GDM1 (cell line): ENCODE measurements at places on chromosomes 12 and 14.

DNA sequence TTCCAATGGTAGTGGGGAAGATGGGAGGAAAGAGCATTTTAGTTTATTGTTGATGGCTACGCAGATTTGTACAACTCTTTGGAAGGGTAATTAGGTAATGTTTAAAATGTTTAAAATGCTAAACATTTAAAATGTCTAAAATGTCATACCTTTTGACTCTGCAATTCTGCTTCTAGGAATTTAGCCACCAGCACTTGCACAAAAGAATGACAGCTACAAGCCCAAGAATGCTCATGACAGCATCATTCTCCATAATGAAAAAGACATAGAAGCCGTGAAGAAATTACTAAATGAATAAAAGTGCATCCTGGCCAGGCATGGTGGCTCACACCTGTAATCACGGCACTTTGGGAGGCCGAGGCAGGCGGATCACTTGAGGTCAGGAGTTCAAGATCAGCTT lies 19.9 kb upstream of the DYNC1H1 start:
- DNase-seq: no peak

GRCh38 chr12:130920723-130921381 lies 32.9 kb upstream of the ADGRD1 start:
- no peak for DNase-seq

- DNase-seq: no peak
Measured at GRCh38 chr12:19261773-19262172, 132.2 kb downstream of the PLEKHA5 start.

GRCh38 chr14:61343471-61343870 lies 22.1 kb downstream of the PRKCH start:
- no peak for DNase-seq
